ENCODE measurements at places on chromosomes 3 and 15. TPM values are rescaled to one million over a fixed set of nuclear protein-coding genes. Genes with fewer than 3 reads are reported as not detected.
A peak's percentile ranks its signal among the peaks of the same experiment; 100 is the strongest.

- DNase-seq, result no peak
Observed at GRCh38 chr3:31461426-31461825, 71.3 kb upstream of the STT3B start.

The LSAMP gene
- total RNA-seq, result not detected

GRCh38 chr3:38039899-38040261 is 872 bp downstream of the DLEC1 start:
- DNase-seq, result peak; percentile 38

DNA sequence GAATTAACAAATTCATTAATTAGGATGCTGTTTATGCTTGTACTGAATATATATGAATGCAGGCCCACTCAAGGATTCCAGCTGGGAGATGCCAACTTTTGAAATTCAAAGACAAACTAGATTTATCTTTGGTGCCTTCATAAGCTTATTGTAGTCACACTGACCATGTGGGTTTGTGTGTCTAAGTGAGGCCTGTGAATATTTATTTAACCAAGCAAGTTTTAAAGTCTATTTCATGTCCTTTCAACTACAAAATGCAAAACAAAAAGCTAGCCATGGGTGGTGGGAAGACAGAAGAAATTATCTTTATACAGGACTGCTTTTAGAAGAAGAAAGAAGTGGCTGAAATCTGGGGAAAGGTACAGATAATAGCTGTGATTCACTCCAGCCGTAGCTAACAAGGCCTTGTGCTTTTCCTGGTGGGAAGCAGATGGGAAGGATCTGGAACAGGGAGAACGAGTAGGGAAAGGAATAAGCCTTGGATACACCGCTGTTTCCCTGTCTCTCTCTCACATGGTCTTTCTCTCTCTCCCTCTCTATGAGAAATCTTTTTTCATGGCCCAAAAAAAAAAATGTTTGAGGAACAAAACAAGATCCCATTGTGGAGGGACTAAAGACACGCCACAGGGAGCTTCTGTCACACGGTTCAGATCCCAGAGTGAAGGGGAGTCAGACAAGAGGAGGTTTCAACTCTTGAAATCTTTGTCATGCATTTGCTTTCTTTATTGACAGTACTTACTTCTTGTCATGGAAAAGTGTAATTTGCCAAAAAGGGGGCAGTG is 225.5 kb downstream of the RORA start:
- no peak for DNase-seq

DNA sequence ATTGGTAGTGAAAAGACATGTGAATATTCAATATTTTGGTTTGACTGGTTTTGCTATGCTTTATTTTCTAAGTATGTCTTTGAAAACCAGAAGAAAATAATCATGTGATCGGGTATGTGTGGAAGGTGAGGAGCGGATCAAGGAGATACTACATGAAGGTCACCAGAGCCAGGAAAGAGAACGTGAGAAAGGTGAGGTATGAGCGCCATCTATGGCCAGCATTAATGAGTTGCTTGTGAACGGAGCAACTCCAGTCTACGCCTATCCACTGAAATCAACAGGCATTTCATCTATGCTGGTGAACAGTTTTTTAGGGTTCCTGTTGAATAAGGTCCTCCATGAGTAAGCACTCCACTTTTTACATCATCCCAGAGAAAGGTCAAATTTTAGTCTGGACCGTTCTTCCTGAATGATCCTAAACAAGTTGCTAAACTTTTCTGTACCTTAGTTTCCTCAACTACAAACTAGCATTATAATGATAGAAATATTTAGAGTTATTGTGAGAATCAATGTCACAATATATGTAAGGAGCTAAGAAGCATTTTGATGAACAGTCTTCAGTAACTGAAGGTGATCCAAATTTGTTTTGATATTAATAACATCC is 1435.2 kb upstream of the CADM2 start:
- DNase-seq, result no peak

The GMNC gene
- not detected for total RNA-seq

DNA sequence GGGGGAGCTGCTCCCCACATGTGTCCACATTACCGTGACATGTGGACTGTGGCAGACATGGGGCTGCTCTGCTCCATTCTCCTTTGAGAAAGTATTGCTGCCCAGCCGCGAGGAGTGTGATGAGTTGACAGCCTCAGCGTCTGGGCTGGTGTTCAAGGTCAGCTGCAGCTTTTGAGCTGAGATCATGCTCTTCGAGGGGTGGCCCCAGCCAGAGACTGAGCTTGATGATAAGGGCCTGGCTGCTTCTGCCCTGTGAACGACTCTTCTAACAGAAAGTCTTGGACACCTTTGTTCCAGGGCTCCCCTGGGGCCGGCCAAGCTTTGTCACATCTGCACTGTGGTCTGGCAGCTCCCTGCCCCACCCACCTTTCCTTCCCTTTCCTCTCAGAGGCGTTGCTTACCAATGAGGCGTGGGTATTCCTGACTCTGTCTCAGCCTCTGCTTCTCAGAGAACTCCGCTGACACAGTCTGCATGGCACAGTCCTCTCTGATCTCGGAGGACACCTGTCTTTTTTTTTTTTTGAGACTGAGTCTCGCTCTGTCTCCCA is 86.6 kb downstream of the CHRD start:
- DNase-seq, result no peak
